ENCODE measurements at places on chromosomes 16 and 17.
A peak's percentile ranks its signal among the peaks of the same experiment; 100 is the strongest.

- DNase-seq: no peak
These were observed 15.8 kb upstream of the AGRP start for GRCh38 chr16:67499106-67499505.

- no peak for DNase-seq
These were observed 12.0 kb downstream of the UNC13D start for GRCh38 chr17:75832164-75832651.

GRCh38 chr16:70611224-70611598, 35.1 kb upstream of the IL34 start:
- no peak for DNase-seq

- DNase-seq: no peak
These were observed 51.2 kb upstream of the HNF1B start for GRCh38 chr17:37796076-37796475.

DNA sequence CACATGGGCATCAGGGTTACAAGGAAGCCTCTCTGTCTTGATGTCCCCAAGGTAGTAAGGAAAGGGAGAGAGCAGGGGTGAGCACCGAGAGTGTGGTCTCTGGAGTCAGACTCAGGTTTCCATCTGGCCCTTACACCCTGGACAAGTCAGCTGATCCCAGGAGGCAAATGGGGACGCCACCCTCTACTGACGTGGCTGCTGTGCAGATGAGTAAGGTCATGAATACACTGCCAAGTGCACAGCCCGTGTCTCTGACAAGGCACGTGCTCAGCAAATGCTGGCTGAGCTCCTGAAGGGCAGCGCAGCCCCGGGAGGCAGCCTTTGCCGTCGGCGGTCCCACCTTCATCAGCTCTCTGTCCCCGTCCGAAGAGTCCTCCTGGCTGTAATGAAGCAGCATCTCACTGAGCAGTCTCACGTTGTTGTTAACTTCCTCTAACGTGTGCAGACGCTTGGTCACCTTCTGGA, 19.4 kb downstream of the GGA3 start:
- DNase-seq: no peak

DNA sequence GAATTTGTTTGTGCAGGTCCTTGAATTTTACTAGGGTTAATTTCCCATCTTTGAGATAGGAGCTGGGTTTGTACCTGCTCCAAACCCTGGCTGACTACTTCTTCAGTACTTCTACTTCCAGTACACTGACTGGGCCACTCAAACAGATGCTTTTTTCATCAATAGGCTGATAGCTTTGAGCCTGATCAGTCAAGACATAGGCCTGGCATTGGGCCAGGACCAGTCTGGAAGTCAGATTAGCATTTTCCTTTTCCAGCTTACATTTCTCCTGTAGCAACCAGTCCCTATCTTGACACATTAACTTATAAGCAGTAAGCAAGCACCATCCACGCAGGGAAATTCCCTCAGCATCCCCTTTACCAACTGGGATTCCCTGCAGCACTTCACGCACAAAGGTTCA, 7.5 kb upstream of the TMEM101 start:
- DNase-seq: no peak

DNA sequence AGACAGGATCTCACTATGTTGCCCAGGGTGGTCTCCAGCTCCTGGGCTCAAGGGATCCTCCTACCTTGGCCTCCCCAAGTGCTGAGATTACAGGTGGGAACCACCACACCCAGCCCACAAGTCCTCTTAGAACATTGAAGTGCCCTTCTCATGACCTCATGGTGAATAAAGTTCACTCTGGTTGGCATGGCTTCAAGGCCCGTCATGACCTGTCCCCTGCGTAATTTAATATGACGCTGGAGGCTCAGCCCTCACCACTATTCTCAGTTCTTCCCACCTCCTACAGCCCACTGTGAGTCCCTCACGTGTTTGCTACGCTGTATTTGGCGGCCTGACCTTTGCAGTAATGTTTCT, 1.9 kb downstream of the ENDOV start:
- no peak for DNase-seq

DNA sequence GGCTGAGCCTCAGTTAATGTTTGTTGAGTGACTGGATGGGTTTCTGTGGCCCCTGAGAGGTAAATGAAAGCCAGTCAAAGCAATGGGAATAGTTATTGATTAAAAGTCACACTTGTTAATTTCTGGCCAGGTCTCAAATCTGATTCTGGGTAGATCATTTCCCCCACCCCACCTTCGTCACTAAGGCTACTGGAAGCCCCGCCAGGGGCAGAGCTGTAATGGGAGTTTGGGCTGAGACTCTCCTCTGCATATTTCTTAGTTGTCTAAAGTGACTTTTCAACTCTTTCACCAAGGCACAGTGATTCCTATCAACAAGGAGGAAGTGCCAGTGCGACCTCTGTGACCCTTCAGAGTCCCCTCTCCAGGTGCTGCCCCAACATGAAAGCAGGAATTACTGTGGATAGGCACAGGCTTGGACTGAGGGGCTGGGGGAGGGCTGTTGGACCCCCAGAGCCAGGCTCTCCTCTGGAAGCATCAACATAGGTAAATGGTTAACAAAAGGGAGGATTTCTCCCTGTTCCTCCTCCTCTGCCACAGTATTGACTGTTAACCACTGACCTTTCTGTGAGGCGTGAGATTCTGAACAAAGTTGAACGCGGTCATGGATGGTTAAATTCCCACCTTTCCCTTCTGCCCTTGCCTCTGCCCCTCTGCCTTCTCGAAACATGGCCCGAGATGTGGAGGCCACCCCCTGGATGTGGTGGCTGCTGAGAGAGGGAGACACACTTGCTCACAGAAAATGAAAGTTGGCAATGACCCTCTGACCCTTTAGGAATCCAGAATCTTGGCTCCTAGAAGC, 20.8 kb upstream of the TBX2 start:
- DNase-seq: no peak

- no peak for DNase-seq
These were observed at the start of gene SLC13A5 for GRCh38 chr17:6713130-6713917. Gene SLC13A5, minus strand, starts transcription at chr17:6713369. Its CDS starts 36 bp downstream, at chr17:6713333.

GRCh38 chr16:50994995-50995394, 156.1 kb downstream of the SALL1 start:
- DNase-seq: no peak

DNA sequence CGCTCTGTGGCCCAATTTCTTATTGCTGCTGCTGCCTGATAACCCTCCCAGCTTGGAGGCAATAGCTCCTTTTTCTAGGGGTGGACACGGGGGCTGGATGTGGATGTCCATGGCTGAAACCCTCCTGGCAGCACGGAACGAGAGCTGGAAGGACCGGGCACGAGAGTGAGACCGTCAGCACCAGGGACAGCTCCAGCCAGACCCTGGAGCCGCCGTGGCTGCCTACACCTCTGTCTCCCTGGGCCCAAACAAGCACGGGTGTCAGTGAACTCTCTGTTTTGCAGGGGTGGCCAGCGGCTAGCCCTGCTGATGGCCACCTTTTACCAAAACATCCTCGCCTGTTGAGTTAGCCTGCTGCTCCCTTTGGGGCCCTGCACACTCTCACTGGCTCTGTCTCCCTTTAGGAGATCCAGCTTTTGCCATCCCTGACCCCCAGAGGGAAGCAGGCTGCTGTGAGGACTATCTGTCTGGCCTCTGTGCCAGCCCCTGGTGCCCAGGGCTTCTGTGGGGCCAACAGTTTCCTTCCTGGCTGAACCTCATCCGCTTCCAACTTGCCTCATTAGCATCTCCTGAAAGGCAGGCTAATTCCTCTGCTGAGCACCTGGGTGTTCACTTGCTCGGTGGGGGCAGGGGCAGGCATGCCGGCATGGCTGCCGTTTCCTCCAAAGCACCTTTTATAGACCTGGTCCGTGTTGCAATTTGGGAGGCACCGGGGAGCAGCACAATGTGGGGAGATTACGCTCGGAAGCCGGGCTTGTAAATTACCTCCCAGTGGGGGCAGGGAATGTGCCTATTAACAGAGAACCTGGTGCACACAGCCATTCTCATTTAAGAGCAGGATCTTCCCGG, 118.1 kb downstream of the ENGASE start:
- peak; percentile 2 for DNase-seq

DNA sequence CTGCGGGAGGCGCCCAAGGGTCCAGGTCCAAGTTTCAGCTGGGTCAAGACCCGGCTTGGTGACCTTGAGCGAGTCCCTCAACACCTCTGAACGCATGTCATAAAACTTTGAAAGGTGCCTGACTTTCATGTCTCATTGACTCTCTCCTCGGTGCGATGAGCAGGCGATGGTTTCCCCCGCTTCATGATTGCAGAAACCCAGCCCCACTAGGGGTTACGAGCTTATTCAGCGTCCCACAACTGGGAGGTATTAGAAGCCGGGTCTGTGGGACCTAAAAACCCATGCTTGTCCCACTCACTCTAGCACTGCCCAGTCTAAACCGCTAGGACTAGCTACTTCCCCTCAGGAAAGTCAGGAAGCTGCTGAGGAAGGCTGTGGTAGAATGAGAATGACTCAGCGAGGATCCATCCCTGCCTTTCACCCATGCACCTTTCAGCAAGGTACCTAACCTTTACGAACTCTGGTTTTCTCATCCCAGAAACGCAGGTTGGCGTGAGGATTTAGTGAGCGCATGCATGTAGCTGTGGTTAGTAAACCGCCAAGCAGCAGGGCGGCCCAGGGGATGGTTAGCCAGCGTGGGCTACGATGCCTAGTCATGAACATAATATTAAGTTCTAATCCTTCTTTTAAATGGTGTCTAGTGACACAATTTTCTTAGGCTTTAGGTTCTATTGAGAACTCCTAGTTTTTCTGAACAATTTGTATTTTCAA, 26.2 kb upstream of the RFFL start:
- DNase-seq: peak; percentile 32

DNA sequence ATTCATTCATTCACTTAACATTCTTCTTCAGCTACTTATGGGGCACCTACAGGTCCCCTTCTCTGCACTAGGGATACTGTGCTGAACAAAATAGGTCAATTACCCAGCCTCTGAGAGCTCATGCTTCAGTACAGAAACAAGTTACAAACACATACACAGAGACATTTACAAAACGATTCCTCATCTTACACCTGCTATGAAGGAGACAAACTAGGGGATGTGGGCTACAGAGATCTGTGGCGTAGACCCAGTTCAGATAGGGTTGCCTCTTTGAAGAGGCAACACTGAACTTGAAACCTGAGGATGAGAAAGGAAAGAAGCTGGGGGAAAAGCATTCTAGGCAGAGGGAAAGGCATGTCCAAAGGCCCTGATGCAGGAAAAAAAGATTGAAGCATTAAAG, 5.2 kb downstream of the IL21R start:
- no peak for DNase-seq

GRCh38 chr16:81651758-81652718, 127.1 kb upstream of the PLCG2 start:
- DNase-seq: no peak

DNA sequence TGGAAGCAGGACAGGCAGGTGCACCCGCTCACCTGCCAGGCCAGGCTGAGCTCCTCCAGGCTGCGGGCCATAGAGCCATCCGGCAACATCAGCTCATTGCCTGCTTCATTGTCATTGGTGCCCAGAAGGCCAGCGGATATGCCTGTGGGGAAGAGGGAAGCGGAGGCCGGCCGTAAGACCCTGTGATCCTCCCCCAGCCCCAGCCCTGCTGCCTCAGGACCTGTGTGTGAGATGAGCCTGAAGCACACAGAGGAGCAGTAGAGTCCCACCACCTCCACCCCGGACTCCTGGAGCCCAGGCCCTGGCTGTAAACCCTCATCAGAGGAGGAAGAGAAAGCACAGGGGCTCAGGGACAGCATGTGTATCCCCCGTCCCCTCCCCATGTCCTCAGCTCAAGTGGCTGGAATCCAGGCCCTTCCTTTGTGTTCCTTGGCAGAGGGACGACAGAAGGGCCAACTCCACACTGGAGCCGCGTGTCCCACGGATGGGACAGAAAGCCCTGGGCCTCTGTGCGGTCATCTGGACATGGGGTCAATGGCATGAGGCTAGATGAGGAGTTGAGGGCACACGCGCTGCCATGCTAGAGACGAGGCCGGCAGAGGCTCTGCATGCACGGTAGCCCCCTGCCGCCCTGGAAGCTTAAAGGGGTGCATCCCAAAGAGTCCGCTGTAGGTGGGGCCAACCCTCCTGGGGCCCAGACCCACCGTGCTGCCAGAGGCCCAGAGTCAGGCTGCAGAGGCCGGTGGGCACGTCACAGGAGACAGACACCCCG, 39.1 kb downstream of the RMI2 start:
- no peak for DNase-seq

- no peak for DNase-seq
These were observed 5.1 kb downstream of the RPS15A start for GRCh38 chr16:18784917-18785623.

DNA sequence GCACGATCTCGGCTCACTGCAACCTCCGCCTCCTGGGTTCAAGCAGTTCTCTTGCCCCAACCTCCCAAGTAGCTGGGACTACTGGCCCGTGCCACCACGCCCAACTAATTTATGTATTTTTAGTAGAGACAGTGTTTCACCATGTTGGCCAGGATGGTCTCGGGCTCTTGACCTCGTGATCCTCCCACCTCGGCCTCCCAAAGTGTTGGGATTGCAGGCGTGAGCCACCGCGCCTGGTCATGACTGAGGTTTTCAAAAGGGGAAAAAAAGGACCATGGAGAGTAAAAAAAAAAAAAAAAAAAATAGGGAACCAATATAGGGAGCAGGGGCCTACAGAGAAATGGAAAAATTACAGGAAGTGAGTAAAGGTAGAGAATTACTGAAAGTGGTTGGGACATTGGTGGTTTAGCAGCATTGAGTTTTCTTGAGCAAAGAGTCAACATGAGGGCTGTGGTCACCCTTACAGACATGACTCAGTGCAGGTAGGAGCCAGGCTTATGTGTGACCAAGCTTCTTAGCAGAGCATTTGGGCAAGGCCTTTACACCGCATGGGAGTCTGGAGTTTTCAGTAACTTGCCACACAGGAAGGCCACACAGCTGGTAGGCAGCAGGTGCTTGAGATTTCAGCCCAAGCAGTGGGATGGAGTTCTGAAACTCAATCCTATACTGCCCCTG, 447.3 kb downstream of the HS3ST3B1 start:
- DNase-seq: no peak

DNA sequence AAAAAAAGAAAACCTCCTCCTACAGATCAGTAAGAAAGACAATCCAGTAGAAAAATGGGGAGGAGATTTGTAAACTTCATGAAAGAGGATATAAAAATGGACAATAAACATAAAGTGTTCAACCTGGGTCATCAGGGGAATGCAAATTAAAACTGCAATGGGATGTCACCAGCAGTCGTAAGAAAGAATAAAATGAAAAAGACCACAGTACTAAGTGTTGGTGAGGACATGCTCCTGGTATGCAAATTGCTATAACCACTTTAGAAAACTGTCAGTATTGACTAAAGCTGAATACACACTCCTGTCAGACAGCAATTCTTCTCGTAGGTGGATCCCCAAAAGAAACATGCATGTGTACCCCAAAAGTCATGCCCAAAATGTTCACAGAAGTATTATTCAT, 265.3 kb upstream of the CACNG5 start:
- no peak for DNase-seq

- no peak for DNase-seq
These were observed 48.1 kb downstream of the BEAN1 start for GRCh38 chr16:66475232-66475631.

- DNase-seq: no peak
These were observed 51.0 kb upstream of the WSB1 start for GRCh38 chr17:27242951-27243350.

GRCh38 chr17:75610103-75610984, 22.7 kb downstream of the MYO15B start:
- DNase-seq: no peak
